ENCODE measurements at places on chromosomes 3 and 15.

DNA sequence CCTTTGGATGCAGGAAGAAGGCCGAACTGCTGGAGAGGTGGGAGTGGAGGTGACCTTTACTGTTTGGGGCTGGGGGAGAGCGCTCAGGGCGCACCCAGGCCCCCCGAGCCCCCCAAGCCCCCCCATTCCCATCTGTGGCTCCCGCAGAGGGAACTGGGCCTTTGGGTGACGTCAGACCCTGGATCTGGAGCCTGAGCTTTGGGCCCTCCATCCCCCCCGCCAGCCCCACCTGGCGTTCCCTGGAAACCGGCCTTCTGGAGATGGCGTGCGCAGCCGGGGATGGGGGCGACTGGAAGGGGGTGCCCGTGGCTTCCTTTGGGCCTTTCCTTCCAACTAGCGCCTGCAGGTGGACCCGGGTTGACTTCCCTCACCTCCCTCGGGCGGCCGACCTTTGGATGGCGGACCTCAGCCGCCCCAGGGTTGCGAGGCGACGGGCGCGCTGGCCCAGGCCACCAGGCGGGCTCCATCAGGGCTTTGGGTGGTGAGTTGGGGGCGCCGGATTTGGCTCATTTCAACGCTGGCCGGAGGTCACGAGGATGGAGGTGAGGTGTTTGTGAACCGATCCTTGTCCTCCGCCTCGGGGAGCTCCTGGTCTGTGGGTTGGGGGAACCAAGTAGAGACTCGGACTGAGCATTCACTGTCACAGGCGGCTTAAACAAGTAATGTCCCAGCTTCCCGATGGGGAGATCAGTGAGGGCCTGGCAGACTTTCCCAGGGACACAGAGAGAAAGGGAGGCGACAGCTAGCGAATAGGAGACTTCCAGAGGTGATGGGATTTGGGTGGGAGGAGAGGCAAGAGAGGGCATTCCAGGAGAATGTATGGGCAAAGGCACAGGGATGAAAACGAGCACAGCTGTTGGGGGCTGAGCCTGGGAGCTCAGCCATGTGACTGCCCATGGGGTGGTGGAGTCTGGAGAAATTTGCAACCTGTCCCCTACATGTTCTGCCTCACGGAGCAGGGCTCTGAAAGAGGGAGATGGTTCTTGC lies 709 bp downstream of the SCAMP5 start:
- DNase-seq: no peak

- no peak for DNase-seq
Measured at GRCh38 chr3:132087356-132087755, 52.5 kb upstream of the CPNE4 start.

DNA sequence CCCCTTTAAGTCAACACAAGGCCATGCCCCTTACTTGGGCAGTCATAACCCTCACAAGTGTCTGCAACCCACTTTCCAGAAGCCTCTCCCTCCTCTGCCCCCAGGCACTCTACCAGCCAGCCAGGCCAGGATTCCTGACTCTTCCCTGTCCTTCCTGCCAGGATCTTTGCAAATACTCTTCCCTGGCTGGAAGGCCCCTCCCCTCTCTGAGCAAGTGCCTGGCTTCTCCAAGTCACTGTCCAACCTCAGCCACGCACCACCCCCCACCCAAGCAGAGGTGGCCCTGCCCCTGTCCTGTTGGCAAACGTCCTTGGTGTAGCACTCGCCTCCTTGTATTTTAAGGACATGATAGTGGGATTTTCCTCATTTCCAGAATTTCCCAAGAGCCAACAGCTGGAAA lies 54.7 kb upstream of the USP3 start:
- DNase-seq: no peak

DNA sequence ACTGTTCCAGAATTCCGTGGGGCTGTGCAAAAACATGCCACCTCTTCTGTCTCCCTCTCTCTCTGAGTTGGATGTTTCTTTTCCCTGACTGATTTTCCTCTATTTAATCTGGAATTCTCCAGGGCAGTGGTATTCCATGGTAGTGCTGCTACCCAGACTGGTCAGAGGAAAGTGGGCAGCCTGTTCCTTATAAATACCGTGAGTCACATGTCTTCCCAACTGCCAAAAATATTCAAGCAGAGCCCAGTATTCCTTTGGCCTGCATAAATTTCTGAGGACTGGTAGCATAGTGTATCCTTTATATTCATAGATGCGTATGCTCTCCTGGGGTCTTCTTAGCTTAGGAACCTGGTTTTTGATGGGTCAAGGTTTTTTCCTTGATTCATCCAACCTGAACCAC lies 40.9 kb downstream of the CEMIP start:
- no peak for DNase-seq

DNA sequence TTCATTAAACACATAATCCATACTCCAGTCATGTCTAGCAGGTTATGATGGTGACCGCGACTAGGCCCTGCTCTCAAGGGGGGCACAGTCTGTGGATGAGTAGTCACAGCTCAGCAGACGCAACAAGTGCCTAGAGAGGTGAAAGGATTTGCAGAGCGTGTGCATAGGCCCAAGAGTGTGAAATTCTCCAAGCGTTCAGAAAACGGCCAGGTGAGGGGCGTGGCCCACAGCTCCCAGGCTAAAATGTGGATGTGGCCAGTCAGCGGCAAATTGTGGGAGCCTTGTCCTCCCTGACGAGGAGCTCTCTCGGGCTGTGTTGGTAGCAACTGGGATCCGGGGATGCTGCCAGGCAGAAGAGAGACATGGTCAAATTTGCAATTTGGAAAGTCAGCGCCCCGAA lies 46.4 kb upstream of the TSEN2 start:
- DNase-seq: no peak

DNA sequence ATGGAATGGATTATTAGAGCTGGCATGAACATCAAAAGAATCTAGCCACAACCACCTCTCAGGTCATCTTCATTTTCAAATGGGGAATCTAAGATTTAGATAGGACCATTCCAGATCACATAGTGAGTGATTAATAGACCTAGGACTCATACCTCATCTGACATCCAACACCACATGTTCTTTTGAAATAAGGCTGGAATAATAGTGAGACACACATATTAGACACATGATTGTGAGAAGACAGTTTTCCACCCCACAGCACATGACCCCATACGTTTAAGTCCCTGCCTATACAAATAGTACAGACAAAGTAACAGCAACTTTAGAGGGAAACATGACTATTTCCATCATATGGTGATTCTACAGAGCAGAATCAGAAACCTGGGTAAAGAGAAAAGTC lies 344.7 kb upstream of the TPRG1 start:
- no peak for DNase-seq

DNA sequence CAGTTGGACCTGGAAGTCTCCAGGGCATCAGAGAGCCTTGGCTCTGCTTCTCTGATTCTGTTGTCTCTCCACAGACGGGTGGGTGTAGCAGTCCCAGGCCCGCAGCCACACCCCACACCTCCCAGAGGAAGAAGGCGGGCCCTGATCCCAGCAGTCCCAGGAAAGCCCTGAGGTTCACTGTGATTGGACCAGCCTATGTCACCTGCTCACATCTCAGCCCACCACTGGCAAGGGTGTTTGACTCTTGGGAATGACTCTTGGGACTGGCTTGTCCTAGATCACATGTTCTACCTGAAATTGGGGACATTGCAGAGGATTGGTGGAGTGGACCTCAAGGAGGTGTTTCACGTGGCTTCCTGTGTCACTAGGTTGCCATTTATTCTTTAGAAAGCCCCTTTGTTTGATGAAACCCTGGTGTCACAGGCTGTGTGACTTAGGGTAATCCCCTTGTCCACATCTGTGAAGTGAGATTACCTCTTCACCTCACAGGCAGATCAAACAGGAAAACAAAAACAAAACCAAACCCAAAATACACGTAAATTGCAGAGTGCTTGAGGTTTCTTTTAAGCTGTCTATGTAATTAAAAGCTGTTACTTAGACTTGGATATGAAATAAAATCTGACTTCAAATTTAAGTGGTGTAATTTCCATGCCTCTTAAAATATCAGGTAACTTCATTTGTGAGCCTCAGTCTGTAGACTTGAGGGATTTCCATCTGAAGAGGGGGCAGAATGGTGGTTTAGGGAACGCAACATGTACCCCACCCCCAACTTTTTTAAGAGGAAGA lies 26.7 kb downstream of the FLNB start:
- no peak for DNase-seq

DNA sequence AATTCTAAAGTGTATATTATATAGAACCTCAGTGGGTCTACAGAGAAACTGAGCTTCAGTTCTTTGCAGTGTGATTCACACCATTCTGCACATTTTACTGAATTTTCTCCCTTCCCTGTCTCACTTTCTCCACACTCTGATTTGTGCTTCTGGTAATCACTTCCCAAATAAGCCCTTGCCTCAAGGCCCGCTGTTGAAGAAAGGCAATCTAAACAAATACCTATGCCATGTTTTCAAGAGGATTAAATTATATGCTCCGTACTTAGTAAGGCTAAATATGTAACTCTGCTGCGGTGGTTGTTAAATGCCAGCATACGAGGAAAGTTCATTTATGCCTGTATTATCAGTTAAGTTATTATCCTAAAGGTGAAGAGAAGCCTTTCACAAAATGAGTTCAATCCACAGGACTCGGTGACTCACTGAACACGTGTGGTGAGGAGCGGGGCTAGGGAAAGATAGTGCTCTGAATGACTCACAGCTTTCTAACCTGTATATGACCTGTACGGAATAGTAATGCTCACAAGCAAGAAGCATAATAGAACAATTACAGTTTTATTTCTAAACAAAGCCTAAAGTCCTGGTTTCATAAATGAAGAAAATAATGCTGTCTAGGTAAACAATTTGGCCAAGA lies 25.1 kb downstream of the CNTN6 start:
- no peak for DNase-seq

GRCh38 chr15:40420793-40421192 lies 15.2 kb downstream of the IVD start:
- no peak for DNase-seq

DNA sequence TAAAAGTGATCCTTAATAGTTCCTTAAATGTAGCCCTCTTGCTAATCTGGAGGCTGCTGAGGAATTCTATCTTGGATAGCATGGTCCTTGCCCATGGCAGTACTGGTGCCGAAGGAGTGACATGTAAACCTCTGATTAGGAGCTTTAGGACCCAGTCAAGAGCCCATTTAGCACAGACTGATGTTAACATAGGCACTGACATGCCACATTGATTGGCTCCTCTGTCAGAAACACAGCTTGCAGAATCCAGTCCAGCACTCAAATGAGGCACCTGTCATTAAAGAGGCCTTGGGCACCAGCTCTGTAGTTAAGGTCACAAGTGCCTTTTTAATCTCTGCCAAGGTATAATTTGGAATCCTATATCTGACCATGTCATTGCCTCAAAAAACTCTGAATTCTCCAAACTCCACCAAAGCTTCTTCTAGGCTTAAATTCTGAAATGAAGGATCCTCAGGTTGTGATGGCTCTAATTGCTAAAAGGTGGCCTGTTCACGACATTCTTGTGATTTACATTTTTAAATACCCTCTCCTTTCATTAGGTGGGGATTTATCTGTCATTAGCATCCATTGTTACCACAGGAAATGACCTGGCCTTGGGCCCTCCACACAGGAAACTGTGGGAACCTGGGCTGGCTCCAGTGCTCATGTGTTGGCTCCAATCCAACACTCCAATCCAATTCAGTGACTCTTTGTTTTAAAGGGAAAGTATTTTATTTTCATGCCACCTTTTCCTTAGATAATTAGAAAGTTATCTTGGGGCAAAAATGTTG lies 57.3 kb upstream of the RNF7 start:
- no peak for DNase-seq

- no peak for DNase-seq
Measured at GRCh38 chr3:101942356-101942755, 93.0 kb downstream of the NFKBIZ start.

DNA sequence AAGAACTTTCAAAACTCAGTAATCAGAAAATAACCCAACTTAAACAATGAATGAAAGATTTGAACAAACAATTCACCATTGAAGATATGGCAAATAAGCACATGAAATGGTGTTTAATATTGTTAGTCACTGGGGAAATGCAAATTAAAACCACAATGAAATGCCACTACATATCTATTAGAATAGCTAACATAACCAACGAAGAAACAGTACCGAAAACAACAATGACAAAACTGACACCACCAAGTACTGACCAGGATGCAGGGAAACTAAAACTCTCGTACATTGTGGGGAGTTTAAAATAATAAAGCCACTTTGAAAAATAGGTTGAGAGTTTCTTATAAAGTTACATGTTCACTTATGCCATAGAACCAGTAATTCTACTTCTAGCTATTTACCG lies 69.1 kb downstream of the KBTBD8 start:
- DNase-seq: no peak

DNA sequence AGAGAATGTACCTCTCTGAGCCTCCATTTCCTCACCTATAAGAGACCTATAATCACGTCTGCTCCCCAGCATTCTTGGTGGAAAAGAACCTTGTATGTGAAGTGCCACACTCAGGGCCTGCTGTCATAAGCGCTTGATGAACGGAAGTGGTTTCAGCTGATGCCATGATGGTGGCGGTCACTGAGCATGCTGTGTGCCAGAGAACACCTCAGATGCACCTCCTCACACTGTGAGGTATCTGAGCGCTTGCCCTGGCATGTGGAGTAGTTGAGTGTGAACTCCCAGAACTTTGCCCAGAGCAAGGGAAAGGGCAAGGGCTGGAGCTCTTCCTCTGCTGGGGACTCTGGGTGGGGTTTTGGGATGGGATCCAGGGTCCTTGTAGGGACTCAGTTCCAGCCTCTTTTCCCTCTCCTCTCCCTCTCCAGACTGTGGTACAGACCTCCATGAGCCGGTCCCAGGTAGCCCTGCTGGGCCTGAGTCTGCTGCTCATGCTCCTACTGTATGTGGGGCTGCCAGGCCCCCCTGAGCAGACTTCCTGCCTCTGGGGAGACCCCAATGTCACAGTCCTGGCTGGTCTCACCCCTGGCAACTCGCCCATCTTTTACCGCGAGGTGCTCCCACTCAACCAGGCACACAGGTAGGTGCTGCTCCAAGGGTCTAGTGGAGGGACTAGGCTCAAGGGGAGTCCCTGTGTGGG lies 2.7 kb downstream of the ABHD14A start:
- no peak for DNase-seq

GRCh38 chr3:157347577-157348303 lies 88.9 kb upstream of the PTX3 start:
- no peak for DNase-seq

DNA sequence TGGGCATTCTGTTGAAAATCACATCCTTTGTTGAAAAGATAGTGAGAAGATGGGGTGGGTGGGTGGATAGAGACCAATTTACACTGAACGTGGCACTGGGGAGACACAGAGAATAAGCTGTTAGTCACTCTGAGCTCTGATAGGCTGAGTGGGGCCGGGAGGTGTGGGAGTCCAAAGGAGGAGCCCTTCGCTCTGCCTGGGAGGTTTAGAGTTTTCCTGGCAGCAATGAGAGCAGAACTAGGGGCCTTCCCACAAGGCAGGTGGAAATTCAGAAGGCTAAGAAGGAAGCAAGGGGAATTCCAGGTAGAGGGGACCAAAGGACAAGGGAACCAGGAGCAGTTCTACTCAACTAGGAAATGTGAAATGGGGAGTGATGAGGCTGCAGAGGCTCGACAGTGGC lies 272.7 kb downstream of the RPLP1 start:
- DNase-seq: no peak
